ENCODE measurements at places on chromosomes 6 and 20.

- DNase-seq = peak; percentile 85
Measured at GRCh38 chr6:147506704-147507114, 1.8 kb upstream of the SAMD5 start.

GRCh38 chr6:88585276-88585692 lies 378.1 kb downstream of the RNGTT start:
- DNase-seq = no peak

GRCh38 chr6:41228096-41228495 lies at the start of gene TREML4:
TSS of gene TREML4 (plus strand) at chr6:41228349. CDS start at chr6:41228428, 79 bp downstream.
- DNase-seq = no peak

GRCh38 chr20:57959018-57959417 lies 249.2 kb upstream of the PMEPA1 start:
- DNase-seq = no peak

DNA sequence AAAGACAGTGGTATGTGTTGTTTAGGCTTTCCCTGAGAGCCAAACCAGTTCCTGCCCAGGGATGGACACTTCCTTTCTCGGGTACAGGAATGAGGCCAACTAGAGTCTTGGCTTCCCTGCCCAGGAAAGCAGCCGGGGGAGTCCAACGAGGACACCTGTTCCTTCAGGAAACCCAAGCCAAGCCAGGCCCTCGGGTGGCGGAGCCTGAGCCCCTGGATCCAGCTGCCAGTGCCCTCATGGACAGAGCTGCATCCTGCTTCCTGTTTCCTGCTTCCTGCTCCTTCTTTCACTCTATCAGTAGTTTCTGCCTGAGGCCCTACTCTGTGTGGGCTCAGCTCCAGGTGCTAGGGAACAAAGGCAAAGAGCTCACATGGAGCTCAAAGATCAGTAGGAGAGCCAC lies 7.9 kb upstream of the SIRPA start:
- DNase-seq = peak; percentile 68

DNA sequence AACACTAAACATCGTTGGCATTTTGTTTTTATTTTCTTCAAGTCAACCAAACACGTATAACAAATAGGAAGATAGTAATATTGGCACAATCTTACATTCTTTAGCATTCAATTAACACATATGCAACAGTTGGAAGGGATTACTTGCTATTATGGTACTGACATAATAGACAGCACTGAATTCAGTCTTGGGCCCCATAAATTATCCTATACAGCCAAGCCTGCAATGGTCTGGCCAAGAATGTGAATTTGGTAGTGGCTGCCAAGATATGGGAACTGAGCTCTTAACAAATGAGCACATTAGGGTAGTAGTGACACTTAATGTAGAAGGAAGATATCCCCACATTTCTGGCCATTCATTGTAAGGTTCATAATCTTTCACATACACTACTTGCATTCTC lies 44.8 kb upstream of the ARHGAP18 start:
- no peak for DNase-seq

DNA sequence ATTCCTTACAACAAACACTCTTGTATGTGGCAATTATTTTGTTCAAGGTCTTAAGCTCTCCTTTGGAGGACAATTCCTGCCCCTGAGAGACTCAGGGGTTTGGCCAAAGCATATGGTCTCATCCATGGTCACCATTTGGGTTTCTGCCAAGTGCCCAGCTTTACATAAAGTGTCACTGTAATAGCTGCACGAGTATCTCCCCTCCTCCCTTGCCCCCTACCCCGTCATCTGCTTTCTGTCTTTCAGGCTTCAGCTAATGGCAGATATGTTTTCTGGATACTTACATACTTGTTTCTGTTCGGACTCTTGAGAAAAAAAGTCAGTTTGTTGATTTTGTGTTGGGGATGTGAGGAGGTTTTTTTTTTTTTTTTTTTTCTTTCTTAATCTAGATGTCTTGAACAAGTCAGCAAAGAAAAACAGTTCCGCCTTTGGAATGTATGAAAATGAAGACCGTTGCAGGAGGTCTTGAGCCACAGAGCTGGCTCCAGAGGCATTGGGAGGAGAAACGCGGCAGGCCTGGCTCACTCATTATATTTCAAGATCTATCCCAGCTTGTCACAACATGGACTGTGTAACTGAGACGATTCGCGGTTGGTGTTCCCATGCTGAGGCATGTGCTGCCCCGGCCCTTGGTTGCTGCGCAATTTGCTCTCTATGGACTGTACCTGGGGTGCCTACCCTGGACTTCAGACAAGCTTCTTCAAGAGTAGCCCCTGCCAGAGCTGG lies 32.6 kb upstream of the STX16 start:
- no peak for DNase-seq

GRCh38 chr6:163823577-163823976 lies 409.1 kb downstream of the QKI start:
- no peak for DNase-seq

DNA sequence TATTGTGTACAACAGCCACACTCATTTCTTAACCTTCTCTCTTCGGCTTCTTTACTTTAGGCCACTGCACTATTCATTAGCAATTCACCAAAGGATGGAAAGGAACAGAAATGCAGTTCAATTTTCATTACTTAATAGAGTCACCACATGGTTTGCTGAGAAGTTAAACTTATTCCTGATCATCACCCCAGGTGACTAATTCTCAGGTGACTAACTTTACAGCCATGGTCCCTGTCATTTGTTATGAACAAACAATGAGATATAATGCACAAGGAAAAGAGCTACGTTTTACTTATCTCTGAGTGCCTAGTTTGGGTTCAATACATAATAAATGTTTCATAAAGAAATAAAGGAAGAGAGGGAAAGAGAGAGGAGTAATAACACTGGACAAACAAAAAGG lies 45.8 kb upstream of the DST start:
- DNase-seq = no peak

DNA sequence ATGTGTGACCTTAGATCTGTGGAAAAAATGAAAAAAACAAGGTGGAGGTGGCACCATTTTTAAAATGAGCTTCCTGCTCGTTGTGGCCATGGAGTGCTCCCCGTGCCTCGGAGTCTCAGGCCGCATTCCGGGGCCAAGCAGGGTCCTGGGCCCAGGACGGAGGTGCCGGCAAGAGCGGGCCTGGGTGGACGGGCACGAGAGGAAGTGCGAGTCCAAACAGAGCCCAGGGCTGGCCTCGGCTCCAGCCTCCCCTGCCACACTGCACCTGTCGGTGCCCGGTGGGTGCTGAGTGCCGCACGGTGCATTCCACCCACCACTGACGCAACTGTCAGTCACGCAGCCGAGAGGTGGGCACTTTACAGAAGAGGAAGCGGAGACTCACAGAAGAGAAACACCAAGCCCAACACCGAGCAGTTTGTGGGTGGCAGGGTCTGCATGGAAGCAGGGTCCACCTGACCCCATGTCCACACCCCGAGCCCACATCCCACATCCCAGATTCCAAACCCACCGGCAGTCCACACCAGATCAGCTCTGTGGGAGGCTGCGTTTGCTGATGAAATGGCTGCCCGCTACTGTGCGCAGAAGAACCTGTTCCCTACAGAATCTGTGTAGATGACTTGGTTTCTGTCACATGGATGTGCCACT lies 97.7 kb downstream of the PSMB1 start:
- no peak for DNase-seq

DNA sequence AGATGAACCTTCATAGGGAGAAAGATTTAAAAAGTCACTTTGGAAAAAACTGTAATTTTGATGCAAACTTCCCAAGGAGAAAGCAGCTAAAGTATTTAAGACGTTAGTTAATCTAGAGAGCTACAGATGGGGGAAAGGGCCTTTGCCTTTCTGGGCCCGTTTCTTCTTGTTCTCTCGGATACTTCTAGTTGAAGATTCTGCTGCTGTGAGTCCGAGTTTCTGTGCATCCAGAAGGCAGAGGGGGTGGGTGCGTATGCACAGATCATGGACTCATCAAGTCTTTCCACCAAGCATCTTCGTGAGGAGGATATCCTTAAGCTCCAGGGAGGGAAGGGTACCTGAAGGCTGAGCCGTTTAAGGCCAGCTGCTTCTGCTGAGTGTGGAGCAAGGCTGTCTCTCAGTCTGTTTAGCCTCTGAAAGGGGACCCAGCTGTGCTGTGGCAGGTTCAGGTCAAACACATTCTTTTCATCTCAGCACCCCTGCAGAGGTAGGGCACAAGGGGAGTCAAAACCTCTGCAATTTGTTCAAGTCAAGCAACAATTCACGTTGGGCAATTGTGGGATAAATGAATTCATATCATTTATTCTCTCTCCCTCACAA lies 4.3 kb downstream of the LAMP5 start:
- DNase-seq = no peak

DNA sequence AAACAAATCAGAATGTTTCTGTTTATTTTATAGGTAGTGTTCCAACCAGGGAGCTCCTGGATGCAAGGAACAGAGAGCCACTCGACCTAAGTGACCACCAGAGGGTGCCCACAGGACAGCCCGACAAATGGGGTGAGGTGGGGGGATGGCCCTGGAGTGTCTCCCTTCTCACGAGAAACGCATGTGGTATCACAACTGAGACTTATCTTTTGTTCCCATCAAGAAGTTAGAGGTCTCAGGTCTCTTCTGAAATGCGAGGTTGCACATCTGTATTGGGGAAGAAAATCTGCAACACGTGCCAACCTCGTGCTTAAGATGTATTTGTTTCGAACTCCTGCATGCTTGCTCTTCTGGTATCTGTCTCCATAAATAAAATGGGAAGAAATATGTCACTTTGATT lies 104.0 kb downstream of the ISM1 start:
- DNase-seq = peak; percentile 34

DNA sequence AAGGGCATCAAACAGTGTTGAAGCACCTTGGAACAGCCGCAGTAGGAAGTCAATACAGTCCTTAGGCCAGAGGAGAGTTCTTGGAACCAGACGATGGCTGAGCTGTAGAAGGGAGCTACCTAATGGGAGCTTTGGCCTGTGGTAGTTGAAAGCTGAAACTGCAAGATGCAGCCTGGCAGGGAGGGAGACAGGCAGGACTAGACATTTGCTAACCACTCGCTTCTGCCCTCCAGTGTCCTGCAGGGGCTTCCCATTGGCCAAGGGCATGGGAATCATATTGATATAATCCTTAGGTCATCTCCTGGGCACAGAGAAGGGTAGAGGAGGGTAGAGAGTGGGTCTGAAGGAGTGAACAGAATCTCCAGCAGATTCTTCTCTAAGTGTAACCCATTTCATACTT lies 60.4 kb downstream of the TPD52L1 start:
- no peak for DNase-seq

DNA sequence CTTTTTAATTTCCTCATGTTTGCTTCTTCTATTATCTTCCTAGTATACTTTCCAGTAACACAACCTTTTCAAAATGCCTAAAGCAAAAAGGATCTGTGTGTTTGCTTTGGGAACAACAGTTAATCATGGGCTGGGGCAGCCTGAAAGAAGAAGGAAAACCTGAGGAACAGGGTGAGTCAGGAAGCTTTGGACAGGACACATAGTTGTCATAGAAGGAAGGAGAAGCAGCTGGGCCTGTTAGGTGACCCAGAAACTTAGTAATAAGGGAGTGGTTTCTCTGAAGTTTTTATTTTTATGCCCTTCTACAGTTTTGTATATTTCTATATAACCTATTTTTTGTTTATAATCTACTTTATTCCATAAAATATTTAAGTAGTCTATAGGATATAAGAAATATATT lies 61.4 kb downstream of the CD24 start:
- no peak for DNase-seq

Measured in endothelial cell (in vitro differentiated cells).